ENCODE measurements at places on chromosomes 2 and 18. TPM values are rescaled to one million over a fixed set of nuclear protein-coding genes. Genes with fewer than 3 reads are reported as not detected.

The ICOS gene
- 143 TPM for total RNA-seq

The SOCS6 gene
- 3.7 TPM for total RNA-seq

The CCDC74B gene
- 1.8 TPM for total RNA-seq

The ZBTB7C gene
- total RNA-seq, result 1.4 TPM

The SRD5A2 gene
- not detected for total RNA-seq

The SPR gene
- 10.9 TPM for total RNA-seq

The TMEM169 gene
- total RNA-seq, result 0.93 TPM

The CUL3 gene
- 103 TPM for total RNA-seq

The KCNG2 gene
- total RNA-seq, result not detected

The IL37 gene
- total RNA-seq, result not detected

The FZD7 gene
- total RNA-seq, result 1.5 TPM

The DCDC2C gene
- total RNA-seq, result not detected

The PRSS56 gene
- not detected for total RNA-seq

The GREB1 gene
- 0.10 TPM for total RNA-seq

The HS1BP3 gene
- 9.1 TPM for total RNA-seq

The SF3B6 gene
- 145 TPM for total RNA-seq

The SIX3 gene
- not detected for total RNA-seq

The TBC1D8 gene
- total RNA-seq, result 1.1 TPM

The FSIP2 gene
- total RNA-seq, result not detected

The ACMSD gene
- total RNA-seq, result not detected

The ADD2 gene
- 6.9 TPM for total RNA-seq

The INPP5D gene
- 61.2 TPM for total RNA-seq

The NCL gene
- 1,388 TPM for total RNA-seq

The CHRNG gene
- total RNA-seq, result not detected

The CPS1 gene
- total RNA-seq, result 0.18 TPM

The IL1RN gene
- total RNA-seq, result 4.2 TPM

The FAM228A gene
- total RNA-seq, result not detected

The GDF7 gene
- 0.10 TPM for total RNA-seq

The GREB1L gene
- total RNA-seq, result not detected

The SUCLG1 gene
- total RNA-seq, result 66.6 TPM

Data from activated T-helper 1 cell treated with anti-CD3 and anti-CD28 coated beads, Interleukin-12 subunit alpha, Interleukin-12 subunit beta, Interleukin-2, Interleukin-4 antibody, amounts not matched to agents 30 ng/mL and 10 ng/mL and 1 ng/mL, durations not matched to agents 14 hours and 24 hours and 36 hours (primary cell).